ENCODE measurements at places on chromosomes 16 and 17.

DNA sequence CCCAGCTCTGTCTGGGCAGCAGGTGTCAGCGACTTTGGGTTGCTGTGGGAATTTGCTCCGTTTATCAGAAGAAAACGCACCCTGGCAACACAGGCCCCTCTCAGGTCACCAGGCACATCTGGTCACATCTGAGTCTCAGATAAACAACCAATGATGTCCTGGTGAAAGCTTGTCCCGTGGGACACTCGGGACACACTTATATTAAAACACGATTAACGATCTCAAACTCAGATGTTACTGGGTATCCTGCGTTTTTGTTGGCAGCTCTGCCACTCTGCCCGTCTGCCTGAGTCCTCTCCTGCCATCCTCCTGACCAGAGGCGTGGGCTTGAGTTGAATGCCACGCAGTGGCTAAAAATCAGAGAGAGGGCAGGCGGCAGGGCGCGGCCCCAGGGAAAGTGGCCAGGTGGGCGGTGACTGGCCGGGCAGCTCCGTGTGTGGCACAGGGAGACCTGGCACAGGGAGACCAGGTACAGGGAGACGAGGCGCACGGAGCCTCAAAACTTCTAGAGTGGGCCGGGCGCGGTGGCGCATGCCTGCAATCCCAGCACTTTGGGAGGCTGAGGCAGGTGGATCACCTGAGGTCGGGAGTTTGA lies 2.1 kb downstream of the SECTM1 start:
- DNase-seq, result no peak

- DNase-seq, result no peak
Measured at GRCh38 chr16:1071561-1072225, 854 bp upstream of the SSTR5 start.

DNA sequence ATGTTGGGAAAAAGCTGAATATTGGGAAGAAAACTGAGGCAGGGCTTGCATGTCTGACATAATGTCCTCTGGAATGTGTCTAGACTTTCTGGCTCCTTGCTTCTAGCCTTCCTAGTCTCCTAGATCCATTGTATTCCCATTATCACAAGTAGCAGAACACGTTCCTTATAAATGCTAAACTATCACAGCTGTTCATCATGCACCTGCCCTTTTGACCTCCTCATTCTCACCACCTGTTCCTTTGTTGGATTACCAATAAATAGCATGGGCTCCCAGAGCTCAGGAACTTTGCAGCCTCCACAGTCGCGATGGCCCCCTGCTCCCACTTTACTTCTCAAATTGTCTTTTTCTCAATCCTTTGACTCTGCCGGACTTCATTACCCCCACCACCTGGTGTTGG lies 49.7 kb downstream of the ACSM1 start:
- no peak for DNase-seq

GRCh38 chr16:15949210-15950160 lies at the start of gene ABCC1:
Gene ABCC1 (plus strand): TSS chr16:15949616. CDS start chr16:15949752, 136 bp downstream.
- DNase-seq, result peak; percentile 60

- no peak for DNase-seq
Measured at GRCh38 chr17:57550016-57550415, 195.1 kb downstream of the CCDC182 start.

DNA sequence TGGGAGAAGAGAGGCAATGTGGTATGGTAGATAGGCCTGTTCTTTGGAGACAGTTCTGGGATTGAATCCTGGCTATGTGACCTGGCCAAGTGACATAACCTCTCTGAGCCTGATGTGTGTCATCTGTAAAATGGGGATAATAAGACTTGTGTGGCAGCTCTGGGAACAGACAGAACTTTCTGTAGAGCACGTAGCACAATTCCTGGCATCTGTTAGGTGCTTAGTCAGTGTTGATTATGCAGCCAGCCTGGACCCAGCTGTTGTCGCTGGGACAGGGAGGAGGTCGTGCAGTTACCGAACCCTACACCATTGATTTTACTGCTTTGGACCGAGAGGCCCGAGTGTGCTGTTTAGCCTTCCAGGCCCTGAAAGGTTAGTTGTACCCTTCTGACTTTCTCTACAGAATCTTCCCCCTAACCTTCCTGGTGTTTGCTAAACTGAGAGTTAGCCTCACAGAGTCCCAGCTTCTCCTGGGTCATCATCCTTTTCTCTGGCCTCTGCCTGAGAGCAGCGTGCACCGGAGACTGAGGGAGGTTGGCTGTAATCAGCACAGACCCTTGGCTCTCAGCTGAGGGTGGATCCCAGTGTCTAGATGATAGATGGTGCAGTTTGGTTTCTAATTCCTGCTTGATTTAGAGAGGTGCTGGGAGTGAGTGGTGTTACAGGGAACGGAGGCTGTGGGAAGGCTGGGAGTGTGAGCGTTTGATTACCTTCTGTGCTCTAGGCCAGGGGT lies 31.9 kb downstream of the MSI2 start:
- no peak for DNase-seq

DNA sequence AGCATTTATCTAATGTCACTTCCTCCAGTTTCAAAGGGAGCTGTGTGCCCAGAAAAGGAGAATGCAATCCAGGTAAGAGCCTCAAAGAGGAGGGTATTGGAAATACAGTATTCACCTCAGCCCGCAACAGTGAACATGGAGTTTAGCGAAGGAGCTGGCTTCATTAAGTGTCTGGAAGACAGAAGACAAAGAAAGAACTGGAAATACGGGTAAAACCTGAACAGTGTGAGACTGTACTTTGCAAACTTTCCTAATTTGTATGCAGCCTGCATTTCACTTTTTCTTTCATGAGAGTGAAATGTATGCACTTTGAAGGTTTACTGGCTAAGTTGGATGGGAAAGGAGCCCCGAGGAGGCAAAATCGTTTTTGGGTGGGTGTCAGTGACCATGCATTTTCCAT lies 478.4 kb downstream of the HS3ST3B1 start:
- no peak for DNase-seq

DNA sequence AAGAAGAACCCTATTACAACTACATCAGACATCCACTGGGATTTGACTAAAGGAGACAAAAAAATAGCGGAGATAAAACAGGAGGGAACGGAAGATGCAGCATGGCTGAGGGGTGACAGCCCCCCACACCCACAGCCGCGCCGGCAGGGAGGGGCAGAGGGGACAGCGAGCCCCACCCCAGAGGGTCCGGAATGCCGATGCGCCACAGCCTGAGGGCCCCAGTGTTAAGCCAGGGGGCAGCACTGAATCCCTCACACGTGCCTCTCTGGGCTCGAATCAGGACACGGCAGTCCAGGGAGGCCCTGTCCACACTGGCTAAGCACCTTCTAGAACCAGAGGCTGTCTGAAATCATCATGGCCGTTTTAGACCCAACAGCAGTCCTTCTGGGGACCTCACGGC lies 18.8 kb downstream of the MAP1LC3B start:
- no peak for DNase-seq

- DNase-seq, result no peak
Measured at GRCh38 chr16:2825906-2826305, 4.2 kb upstream of the ZG16B start.

- DNase-seq, result no peak
Measured at GRCh38 chr17:69711541-69711940, 297.0 kb downstream of the MAP2K6 start.

DNA sequence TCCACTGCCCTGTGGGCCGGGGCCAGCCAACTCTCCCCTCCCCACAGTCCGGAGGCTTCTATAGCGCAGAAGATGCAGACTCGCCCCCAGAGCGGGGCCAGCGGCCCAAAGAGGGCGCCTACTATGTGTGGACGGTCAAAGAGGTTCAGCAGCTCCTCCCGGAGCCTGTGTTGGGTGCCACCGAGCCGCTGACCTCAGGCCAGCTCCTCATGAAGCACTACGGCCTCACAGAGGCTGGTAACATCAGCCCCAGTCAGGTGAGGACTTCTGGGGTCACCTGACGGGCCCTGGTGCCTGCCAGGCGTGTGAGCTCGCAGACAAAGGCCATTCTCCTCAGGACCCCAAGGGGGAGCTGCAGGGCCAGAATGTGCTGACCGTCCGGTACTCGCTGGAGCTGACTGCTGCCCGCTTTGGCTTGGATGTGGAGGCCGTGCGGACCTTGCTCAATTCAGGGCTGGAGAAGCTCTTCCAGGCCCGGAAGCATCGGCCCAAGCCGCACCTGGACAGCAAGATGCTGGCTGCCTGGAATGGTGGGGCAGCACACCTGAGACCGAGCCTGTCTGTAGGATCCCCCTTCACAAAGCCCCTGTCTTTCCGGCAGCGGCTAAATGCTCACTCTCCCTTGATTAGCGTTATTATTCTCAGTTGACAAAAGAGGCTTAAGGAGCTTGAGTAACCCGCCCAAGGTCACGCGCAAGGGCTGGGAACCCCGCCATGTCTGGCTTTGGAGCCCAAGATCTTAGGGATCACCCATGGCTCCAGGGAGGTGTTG lies 3.9 kb downstream of the SPATA20 start:
- peak; percentile 84 for DNase-seq

- DNase-seq, result peak; percentile 85
Measured at GRCh38 chr17:41579484-41580243, 7.0 kb downstream of the KRT14 start.

DNA sequence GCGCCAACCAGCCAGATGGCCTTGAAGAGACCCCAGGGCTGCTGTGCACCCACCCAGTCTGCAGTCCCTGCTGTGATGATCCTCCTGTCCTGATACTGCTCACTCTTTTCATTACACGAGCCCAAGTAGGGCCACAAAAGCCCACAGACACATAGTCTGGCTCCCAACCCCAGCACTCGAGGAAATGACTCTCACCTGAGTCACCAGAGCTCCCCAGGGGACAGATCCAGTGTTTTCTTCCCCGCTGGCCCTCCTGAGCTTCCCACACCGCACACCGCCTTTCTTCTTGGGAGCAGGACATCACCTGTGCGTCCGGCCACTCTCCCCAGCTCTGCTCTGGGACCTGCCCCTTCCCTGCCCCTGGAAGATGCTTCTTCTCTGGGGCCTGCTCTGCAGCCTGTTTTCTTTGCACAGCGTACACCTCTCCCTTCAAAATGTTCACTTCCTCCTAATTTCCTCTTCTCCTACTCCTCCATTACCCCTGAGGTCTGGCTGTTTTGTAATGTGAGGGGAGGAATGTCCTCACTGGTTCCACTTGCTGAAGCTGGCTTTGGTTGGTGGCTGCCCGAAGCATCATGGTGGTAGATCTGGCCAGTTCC lies 2.0 kb upstream of the SCN4A start:
- no peak for DNase-seq

DNA sequence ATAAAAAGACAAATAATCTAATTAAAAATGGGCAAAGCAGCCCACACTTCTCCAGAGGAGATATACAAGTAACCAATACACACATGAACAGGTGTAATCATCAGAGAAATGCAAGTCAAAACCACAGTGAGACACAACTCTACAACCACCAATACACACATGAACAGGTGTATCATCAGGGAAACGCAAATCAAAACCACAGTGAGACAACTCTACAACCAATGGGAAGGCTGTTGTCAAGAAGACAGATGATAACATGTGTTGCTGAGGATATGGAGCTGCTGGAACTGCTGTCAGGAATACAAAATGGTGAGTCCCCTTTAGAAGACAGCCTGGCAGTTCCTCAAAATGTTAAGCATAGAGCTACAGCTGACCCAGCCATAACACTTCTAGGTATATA lies 22.5 kb upstream of the ENGASE start:
- no peak for DNase-seq

DNA sequence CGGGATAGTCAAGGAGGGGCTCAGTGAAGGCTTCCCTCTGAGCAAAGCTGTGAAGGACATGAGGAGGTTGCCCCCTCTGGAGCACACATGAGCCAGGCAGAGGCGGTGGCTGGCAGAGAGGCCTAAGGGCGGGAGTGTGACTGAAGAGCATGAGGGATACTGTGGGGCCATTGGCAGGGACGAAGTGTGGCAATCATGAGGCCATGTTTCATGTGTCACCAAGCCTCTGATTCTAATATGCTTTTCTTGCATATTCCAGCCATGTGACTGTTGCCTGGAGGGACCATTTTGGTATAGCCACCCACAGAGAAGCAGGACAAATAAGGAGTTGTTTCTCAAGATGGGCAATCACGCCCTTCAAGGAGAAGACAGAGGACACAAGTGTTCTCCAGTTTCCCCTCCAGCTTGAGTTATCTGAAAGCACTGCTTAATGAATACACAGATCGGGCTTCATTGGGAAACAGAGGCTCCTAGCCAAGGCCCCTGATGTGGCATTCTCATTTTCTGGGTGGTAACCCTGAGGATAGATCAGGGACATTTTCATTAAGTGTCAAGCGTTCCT lies 68.0 kb downstream of the AKAP1 start:
- DNase-seq, result no peak

GRCh38 chr17:67187927-67188326 lies 57.1 kb downstream of the HELZ start:
- no peak for DNase-seq

GRCh38 chr16:12123462-12123861 lies 146.9 kb downstream of the SNX29 start:
- DNase-seq, result no peak

GRCh38 chr17:66537502-66537901 lies 235.1 kb downstream of the PRKCA start:
- no peak for DNase-seq

DNA sequence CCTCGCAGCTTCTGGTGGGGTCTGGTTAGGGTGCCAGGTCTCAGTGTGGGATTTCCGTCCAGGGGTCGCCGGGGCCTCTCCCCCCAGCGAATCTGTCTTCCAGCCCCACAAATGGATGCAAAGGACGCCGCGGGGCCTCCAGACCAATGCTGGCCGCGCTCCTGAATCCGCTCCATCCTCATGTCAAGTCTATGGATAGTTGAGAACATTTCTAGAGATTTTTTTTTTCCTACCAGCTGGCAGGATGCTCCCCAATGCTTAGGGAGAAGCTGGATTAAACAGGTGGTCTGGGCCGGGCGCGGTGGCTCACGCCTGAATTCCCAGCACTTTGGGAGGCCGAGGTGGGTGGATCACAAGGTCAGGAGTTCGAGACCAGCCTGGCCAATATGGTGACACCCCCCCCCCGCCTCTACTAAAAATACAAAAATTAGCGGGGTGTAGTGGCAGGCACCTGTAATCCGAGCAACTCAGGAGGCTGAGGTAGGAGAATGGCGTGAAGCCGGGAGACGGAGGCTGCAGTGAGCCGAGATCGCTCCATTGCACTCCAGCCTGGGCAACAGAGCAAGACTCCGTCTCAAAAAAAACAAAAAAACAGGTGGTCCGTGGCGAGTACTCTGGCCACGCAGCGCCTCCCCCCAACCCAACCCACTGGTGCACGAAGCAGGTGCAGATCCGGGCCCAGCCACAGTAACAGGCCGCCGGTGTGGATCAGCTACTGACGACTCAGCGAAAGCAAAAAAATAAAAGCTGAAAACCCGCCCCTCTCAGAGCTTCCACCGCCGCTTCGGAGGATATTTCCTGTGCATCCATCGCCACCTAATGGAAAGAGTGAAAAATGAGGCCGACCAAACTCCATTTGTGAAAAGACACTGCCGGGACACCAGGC lies 1.1 kb upstream of the NXN start:
- peak; percentile 84 for DNase-seq

DNA sequence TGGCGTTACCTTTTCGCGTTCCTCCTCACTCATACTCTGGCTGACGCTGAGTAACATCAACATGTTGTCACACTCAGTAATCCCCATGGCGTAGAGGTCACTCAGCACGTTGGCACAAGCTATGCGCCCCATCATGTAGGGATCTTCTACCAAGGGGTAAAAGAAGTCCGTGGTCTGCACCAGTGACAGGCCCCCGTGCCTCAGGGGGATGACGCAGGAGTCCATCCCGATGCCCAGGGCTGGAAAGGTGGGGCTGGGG lies 596 bp downstream of the SEPHS2 start:
- no peak for DNase-seq

Data from HepG2 (cell line).